ENCODE measurements at places on chromosomes 4 and X.
A peak's percentile ranks its signal among the peaks of the same experiment; 100 is the strongest.

- DNase-seq: peak; percentile 83
Observed at GRCh38 chr4:7802093-7802726, 137.5 kb downstream of the AFAP1 start.

GRCh38 chrX:47662144-47662657 lies 3.2 kb upstream of the UXT start:
- DNase-seq: peak; percentile 47

DNA sequence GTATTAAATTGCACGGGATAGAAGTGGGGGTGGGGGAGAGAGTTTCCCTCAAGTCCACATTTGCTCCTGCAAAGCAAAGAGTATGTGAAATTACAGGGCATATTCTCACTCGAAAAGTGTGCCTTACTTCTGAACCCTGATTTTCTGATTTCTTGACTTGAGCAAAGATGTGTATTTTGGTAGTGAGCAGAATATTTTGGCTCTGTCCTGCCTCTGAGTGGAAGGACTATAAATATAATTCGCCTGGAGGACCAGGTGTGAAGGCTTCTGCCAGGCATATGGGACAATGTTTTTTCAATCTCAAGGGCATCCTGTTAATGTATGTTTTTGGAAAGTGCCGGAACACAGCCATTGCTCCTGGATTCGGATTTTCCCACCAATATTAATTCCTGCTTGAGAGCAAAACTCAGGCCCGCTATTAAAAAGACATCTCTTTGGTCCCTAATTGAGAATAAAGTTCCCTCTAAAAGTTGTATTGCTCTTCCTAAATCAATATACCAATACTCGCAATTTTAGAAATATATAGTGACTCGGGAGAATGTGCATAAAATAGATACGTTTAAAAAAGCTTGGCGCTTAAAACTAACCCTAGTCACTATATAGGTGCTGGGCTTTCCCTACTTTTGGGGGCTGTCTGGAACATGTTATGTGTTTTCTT lies 15.3 kb upstream of the PITX2 start:
- no peak for DNase-seq

GRCh38 chrX:6134255-6134654 lies 94.4 kb downstream of the NLGN4X start:
- DNase-seq: no peak

GRCh38 chr4:88697141-88697540 lies 488 bp downstream of the NAP1L5 start:
- peak; percentile 26 for DNase-seq
